ENCODE measurements at places on chromosomes 3 and 15. TPM values are rescaled to one million over a fixed set of nuclear protein-coding genes. Genes with fewer than 3 reads are reported as not detected.

Gene MGLL
- total RNA-seq, result 52.3 TPM

Gene LRRC28
- 33.4 TPM for total RNA-seq

Gene PARP15
- 0.09 TPM for total RNA-seq

Gene RASGRF1
- total RNA-seq, result not detected

Gene PLIN1
- 0.38 TPM for total RNA-seq

Gene EOMES
- 0.19 TPM for total RNA-seq

Gene PSTPIP1
- 0.57 TPM for total RNA-seq

Gene ZNF385D
- 0.18 TPM for total RNA-seq

Gene KLHL40
- not detected for total RNA-seq

Gene CCR1
- 8.6 TPM for total RNA-seq

Gene NT5DC2
- 68.9 TPM for total RNA-seq

Gene FSIP1
- total RNA-seq, result 0.38 TPM

Gene CHL1
- 3.7 TPM for total RNA-seq

Gene XCR1
- total RNA-seq, result not detected

Gene CFAP44
- 8.6 TPM for total RNA-seq

Gene NANOGP8
- total RNA-seq, result 1.6 TPM

Gene ITIH1
- total RNA-seq, result not detected

Gene SLC25A36
- total RNA-seq, result 21.0 TPM
